ENCODE measurements at places on chromosomes 1 and 21. TPM values are rescaled to one million over a fixed set of nuclear protein-coding genes. Genes with fewer than 3 reads are reported as not detected.

APOBEC4 gene
- total RNA-seq = not detected

SHC1 gene
- total RNA-seq = 136 TPM

RHBDL2 gene
- total RNA-seq = 2.7 TPM

ZMYND12 gene
- total RNA-seq = 0.49 TPM

Measured in A549 treated with DMSO at 1 μM for 4 hours (cell line).